ENCODE measurements at places on chromosomes 2 and 18.
A peak's percentile ranks its signal among the peaks of the same experiment; 100 is the strongest.

- DNase-seq: no peak
These were observed 34.9 kb downstream of the BCL11A start for GRCh38 chr2:60518567-60518966.

DNA sequence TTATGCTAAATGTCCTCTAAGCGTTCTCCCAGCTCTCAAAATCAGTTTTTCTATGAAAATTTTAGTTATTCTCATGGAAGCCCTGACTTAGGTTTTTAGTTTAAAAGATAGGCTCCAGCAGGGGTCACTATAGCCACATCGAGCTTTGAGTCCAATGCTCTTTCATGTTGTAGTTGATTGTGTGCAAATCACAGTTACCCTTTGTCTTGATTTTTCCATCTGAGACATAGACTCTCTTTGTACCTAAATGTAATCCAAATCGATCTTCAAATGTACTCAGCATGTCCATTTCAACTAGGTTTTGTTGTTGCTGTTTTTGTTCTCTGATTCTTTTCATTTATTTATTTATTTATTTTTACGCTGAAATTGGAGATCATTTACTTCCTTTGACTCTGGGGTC lies 26.4 kb upstream of the MSTN start:
- peak; percentile 54 for DNase-seq

- DNase-seq: no peak
These were observed 43.0 kb downstream of the MC2R start for GRCh38 chr18:13872373-13872772.

DNA sequence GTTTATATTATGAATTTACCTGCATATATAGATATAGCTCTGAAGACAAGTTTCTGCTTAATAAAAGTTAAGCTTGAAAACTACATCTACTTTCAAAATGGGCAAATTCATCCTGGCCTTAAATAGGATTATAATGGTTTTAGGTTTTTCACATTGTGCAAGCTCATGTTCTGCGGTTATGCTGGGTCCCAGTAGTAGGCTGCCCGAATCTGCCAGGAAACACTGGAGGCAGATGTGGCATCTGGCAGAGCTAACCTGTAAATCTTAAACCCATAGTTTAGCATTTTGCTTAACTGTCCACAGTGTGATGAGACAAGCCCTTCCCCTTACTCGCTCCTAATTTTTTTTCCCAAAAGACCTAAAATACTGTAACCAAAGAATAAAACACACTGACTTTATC lies 234.2 kb downstream of the TCF4 start:
- DNase-seq: no peak

Measured in HAP-1 (cell line).